ENCODE measurements at places on chromosomes 7 and 10. TPM values are rescaled to one million over a fixed set of nuclear protein-coding genes. Genes with fewer than 3 reads are reported as not detected.
A peak's percentile ranks its signal among the peaks of the same experiment; 100 is the strongest.

DNA sequence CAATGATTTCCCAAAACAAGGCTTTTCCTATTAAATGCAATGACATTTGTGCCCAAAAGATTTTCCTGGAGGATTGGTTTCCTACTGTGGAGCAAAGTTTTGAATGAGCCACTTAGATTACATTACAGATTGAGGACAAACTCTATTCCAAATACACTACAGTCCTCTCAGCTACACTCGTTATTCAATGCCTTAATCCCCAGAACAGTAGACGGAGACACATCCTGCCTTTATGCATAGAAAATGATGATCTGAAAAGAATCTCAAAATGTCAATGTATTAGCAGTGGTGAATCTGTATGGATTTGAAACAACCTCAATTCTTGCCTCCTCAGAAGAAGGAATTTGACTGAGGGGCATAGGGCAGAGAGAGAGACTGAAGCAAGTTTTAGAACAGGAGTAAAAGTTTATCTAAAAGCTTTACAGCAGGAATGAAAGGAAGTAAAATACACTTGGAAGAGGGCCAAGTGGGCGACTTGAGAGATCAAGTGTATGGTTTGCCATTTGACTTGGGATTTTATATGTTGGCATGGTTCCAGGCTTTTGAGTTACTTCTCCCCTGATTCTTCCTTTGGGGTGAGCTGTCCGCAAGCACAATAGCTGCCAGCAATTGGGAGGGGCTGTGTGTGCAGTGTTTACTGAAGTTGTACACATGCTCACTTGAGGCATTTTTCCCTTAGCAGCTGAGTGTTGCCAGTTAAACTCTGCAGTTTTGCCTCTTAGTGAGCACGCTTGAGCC, 891.9 kb upstream of the MBL2 start:
- no peak for DNase-seq

- DNase-seq: peak; percentile 73
Observed at GRCh38 chr10:74799721-74800221, 26.6 kb upstream of the KAT6B start.

DNA sequence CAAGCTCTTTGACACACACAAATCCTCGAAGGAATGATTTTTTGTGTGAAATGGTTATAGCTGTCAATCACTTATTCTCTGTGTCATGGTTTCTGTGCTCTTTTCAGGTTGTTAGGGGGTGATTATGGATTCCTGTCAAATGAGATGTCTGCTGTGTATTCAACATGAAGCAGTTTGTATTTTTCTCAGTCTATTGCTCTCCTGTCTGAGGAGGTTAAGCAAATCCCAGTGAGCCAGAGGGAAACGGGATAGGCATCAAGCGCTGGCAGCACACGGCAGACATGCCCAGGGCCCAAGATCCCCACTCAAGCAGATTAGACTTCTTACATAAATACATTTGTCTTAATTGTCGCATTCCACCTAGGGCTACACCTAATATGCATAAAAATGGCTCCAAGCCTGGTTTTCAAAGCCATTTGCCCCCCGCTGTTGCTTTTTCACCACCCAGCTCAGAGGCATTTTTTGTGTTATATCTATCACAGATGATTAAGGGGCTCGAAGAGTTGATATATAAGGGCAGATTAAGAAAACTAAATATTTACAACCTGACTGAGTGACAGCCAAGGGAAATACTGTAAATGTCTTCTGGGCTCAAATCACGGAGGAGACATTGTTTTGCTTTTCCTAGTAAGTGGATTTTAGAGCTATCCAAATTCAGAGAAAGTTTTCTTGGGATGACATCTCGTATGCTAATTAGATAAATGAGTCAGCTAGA, 192.7 kb upstream of the LRGUK start:
- no peak for DNase-seq

DNA sequence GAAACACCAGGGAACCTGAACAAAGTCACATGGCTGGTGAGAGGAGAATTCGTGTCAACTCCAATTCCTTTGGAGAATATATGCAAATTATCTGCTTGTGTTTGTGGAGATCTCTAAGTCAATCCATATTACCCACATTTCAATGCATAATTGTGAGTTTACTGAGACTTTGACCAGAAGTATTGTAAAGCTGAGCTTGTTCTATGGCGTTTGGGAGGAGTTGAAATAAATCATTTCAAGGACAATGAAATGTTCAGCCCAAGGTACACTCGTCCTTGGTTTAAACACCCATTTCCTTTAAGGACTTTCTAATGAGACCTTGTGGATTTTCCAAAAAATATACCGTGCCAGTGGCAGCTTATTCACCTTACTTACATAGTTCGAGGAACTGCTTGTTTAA, 186.6 kb upstream of the HDAC9 start:
- DNase-seq: no peak

GRCh38 chr10:108691126-108691525, 1232.2 kb downstream of the XPNPEP1 start:
- DNase-seq: no peak

DNA sequence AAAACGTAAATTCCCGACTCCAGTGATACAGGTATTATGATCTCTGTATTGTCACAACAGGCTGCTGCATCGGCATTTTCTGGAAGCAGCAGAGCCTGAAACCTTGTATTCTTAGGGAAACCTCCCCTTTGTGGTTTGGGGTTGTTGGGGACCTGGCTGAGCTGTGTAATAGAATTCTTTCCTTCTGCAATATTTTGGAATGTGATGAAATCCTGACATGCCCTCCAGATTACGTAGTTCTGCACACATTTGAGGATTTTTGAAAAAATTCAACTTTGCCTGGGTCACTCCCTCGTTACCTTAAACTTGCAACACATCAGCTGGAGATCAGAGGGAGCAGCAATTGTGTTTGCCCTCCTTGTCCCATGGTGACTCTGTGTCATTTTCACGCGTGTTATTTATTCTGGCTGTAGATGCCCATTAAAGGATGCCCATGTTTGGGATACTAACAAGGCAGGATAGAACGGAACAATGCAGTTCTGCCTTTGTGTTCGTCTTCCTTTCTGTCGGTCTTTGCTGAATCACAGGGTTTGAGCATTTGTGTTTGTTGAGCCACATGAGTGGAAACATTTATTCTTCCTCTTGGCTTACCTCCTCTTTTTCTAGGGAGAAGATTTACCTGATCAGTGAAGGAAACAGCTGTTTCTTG, 181.7 kb downstream of the TCF7L2 start:
- peak; percentile 42 for DNase-seq

- DNase-seq: peak; percentile 90
Observed at GRCh38 chr7:140876519-140877248, 48.0 kb downstream of the BRAF start.

Gene PGAM2
- total RNA-seq: not detected

Gene HPSE2
- not detected for total RNA-seq

Measured in LHCN-M2 (cell line).